ENCODE measurements at places on chromosomes 7 and 10.

- DNase-seq = no peak
Observed at GRCh38 chr7:33933611-33934281, 28.4 kb downstream of the BMPER start.

DNA sequence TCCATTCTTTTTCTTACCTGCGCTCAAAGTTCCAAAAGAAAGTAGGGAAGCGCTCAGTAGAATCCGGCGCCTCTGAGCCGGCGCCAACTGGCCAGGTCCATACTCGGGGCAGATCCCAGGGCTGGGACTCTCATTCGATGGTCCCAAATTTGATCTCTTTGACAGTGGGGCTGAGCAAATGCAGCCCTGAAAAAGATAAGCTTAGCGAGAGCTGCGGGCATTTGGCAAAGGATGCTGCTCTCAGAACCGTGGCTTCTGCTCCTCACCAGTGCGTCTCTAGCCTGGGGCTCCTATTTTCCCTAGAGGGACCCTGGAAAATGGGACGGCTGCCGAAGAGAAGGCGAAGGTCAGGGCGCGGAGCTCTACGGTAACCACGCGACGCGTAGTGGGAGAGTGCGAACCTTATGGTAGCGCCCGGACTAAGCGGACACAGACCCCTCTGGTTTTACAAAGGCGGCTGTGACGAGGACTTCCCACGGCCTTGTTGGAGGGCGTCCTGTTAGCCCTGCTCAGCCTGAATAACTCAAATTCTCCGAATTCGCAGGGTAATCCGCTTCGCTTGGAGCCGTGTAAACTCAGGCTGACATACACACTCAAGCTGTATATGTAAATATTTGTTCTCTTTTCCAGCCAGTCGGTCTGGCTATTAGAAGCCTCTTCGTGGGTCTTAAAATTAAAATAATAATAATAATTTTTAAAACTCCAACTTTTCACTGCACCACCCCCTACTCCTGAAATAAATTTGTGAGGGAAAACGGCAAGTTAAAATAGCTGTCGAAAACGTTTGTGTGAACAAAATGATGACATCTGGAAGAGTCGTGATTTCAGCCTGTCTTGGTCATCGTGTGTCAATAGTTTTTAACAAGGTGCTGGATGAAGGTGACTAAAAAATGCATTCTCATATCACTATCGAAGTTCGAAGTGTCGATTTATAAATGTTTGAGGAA, 869 bp upstream of the TBX20 start:
- DNase-seq = no peak

GRCh38 chr7:18694484-18694883, 198.9 kb downstream of the HDAC9 start:
- DNase-seq = no peak

DNA sequence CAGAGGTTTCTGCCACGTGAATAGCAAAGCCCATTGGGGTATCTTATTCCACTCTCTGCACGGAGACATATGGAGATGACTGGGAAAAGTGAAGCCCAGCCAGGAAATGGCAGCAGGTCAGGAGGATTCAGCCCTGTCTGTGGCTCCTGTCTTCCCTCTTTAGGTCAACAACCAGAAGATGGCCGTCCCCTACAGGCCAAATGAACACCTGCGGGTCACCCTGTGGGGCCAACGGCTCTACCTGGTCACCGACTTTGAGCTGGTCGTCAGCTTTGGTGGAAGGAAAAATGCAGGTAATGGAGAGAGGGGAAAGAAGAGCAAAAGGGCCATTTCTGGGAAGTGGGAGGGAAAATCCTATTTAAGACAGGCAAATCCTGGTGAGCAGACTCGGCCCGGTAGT, 38.3 kb downstream of the EPHB4 start:
- peak; percentile 5 for DNase-seq

GRCh38 chr7:16711730-16712129, 41.8 kb upstream of the TSPAN13 start:
- no peak for DNase-seq

DNA sequence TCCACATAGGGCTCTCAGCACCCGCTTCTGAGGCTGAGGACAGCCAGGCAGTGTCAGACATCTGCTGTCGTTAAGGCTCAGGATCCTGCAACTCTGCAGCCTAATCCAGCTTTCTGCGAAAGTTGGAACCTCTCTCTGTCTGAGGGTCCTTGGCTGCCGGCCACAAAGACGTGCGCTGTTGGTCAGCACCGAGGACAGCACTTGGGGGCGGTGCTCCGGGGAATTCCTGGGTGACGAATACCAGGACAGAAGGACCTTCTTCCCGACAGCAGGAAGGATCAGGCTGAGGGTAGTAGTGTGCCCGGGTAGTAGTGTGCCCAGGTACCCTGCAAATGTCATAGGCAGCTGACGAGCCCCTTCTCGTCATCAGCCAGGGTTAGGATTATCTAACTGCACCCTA, 16.0 kb upstream of the RASGEF1A start:
- DNase-seq = no peak

- DNase-seq = no peak
Observed at GRCh38 chr7:25895792-25896171, 256.2 kb upstream of the NFE2L3 start.

GRCh38 chr7:132618271-132618955, 42.1 kb upstream of the PLXNA4 start:
- DNase-seq = no peak

DNA sequence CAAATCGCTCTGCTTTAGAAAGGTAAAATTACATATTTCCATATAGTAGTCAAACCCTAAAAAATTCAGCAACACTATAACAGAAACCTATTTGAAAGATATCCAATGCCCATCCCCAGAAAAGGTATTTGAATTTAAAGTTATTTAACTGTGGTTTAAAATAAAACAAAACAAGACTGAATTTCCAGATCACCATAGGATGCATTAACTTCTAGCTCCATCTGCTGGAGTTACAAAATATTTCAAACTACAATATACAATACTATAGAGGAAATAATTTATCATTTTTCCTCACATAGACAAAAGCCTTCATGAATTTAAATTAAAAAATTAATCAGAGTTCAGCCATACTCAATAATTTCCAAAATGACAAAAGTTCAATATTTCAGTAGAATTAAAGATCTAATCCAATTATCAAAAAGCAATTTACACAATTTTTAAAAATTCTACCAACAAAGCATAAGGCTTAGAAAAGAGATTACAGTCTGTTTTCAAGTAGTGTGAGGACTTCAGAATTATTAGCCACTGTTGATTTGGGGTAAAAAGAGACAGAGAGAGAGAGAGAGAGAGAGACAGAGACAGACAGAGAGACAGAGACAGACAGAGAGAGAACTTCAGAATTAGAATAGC, 75.9 kb downstream of the LMBR1 start:
- peak; percentile 1 for DNase-seq

DNA sequence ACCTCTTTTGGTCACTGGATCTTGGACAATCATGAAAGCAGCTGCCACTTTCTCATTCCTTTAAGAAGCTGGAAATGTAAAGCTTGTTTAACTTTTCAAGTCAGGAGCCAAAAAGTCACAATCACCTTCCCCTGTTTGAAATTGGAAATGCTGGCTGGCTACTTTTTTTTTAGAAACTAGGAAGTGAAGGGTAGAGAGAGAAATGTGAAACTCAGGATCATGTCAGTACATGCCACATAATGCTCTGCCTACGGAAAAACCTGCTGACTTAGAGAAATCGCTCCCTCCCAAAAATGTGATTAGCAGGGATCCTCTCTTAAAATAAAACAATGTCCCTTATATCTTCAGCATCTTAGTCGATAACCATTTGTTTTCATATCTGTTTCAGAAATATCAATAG, 188.4 kb upstream of the C7orf33 start:
- DNase-seq = peak; percentile 71
